ENCODE measurements at places on chromosomes 3 and 15.

- no peak for DNase-seq
Measured at GRCh38 chr3:52190294-52191074, 7.5 kb upstream of the ALAS1 start.

- DNase-seq: no peak
Measured at GRCh38 chr3:189195302-189195701, 23.5 kb downstream of the TPRG1 start.

- no peak for DNase-seq
Measured at GRCh38 chr3:45976191-45977091, 19.2 kb downstream of the FYCO1 start.

DNA sequence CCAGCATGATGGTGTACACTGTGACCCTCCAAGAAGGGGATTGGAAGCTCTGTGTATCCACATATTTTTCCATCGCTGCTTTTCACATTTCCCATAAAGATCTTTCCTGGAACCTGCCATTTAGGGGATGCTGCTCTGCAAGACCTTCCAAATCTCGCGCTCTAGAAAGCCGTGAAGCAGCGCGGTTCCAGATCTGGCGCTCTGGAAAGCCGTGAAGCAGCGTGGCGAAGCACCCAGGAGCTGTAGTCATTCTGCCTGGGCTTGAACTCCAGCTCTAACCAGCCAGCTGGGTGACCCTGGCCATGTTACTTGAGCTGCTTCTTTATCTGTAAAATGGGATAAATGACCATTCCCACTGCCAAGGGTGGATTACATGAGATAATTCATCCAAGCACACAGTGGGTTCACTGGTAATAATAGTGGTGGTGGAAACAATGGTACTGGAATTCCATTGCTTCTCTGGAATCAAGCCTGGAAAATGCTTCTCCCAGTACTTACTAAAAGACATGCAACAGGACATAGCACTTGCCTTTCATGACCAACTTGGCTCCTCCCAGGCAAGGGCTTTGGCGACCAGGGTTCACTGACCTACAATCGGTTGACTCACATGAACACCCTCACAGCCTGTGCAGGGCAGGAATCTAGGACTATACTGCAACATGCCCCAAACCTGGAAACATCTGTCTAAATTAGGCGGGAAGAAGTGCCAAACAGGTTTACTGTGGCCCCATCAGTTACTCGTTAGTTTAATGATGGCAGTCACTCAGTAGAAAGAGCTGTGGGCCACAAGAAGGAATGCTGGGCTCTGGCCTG lies 70.7 kb downstream of the XXYLT1 start:
- no peak for DNase-seq

GRCh38 chr15:95291898-95292472 lies 1038.5 kb upstream of the NR2F2 start:
- DNase-seq: no peak

GRCh38 chr3:4722103-4722502 lies 229.0 kb downstream of the ITPR1 start:
- DNase-seq: peak; percentile 19

GRCh38 chr15:81126892-81127291 lies 7.2 kb upstream of the CFAP161 start:
- no peak for DNase-seq

- DNase-seq: no peak
Measured at GRCh38 chr15:101501703-101502373, 12.3 kb upstream of the PCSK6 start.

DNA sequence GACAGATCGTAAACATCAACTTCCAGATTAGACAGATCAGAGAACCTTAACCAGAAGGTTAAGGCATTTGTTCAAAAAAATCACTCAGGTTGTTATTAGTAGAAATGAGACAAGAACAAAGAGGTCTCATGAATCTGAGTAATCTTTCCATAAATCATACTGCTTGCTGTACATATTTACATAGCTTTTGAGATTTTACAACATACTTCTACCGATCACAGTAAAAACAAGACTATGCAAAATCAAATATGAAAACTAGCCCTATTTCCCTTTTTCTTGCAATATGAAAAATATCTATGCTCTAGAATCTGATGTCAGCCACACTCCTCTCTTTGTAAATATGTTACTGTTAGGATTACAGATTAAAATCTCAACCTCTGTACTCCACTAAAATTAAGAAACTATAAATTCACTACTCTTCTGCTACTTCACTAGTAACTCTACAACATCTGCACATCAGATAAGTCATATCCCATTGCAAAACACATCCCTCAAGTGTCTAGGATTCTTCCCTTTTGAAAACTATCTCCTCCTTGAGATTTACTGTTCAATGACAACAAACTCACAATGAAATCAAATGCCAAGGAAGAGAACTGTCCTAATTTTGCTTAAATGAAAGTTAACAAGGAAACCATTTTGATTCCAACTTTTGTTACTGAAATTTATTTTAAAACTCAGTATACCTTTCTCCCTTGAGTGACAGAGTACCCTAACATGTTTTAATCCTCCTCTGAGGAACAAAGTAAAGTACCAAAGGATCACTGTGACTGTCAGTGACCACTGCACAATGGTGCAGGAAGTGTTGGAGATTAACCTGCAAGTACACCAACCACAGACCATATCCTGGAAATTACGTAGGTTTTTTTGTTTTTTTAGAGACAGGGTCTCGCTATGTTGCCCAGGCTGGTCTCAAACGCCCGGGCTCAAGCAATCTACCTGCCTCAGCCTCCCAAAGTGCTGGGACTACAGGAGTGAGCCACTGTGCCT lies 12.8 kb downstream of the DCUN1D1 start:
- DNase-seq: no peak

DNA sequence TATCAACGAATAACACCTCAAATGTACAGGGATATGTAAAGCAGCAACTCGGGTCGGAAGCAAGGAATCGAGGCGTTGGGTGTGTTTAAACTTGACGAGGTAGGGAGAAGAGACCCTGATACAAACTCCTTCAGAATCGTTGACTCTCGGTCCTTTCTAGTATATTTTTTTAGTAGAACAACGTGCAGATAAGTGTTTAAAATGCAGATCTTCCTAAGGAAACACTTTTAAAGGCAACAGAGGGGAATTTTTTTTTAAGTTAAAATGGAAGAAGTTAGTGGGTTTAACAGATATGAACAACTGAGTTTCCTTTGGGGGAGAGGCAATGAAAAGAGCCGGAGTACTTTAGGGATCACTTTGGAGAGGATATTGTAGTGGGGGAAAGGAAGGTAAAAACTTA lies 1.1 kb upstream of the KPNA4 start:
- no peak for DNase-seq

- DNase-seq: no peak
Measured at GRCh38 chr15:95610945-95611344, 719.6 kb upstream of the NR2F2 start.

DNA sequence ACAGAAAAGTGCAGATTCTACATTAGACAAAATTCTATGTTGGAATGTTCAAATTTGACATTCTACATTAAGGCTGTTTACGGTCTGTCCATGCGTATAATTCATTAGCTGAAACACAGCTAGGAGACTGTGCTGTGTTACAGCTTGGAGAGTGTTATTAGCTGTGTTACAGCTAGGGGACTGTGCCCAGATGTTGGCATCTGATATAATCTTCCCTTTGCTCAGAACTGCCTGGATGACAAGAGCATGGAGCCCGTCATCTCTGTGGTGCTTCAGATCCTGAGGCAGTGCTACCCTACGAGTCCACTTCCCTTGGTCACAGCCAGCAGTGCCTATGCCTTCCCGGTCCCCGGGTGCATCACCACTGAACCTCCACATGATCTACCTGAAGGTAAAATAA lies 177.0 kb downstream of the AGBL1 start:
- no peak for DNase-seq

DNA sequence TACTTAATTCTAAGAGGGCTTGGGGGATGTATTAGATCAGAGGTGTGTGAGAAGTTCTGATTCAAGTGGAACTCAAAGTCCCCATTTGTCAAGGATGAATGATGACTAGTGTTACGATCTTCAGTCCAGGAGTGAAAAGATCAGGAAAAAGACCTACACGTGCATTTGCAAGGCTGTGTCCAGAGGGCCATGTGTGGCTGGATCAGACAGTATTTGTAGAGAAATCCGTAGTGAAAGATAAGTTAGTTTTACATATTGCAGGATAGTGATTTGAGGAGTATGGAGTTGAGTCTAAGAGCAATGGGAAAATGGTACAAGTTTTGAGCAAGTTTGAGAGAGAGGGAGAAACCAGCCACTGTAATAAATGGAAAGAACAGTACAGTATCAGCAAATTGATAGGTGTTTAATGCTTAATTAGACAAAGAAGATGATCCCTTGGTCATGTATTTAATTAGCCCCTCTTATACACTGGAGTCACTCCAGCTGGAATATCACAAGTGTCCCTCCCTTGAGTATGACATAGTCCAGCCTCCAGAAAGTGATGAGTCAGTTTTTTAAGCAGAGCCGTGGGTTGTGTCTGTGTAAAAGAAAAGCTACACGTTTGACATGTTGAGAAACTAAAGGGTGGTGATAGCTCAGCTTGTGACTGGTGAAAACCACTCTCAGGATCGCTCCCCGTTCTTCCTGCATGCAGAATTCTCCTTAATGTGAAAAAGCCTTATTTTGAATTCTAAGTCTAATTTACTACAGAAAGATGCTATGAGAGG lies 348.8 kb downstream of the ROBO1 start:
- no peak for DNase-seq

DNA sequence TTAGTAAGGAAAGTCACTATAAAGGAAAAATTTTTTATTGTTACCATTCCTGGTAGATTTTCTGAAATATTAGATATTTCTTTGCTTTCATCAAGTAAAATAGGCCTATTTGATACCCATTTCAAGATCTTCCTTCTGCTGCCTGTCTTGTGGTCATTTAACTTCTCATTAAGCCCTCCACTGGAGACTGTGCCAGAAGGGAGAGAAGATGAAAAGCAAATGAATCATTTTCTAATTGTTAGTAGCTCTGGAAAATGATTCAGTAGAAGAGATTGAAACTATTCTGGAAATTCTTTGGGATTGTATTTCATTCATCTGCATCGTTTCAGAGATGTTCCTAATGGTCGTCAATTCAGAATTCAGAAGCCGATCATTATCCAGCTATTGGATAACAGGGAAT lies 3.2 kb downstream of the KCTD6 start:
- no peak for DNase-seq

DNA sequence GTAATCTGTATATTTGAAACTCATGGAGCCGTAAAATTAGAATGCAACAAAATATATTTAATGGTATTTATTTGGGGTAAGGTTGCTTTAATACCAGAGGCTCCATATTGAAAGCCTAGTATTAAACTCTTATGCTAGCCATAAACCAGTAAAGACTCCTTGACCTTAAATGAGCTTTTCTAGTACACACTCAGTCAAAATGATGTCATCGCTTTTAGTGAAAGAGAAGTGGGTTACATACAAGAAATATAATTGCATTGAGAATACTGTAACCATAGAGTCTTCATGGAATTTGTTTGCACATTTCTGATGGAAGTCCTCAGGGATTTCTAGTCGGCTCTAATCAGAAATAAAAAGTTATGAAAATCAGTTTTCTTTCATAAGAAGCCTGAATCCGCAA lies 757.6 kb downstream of the GBE1 start:
- DNase-seq: no peak

- DNase-seq: no peak
Measured at GRCh38 chr15:64453689-64454037, 6.7 kb upstream of the ZNF609 start.

DNA sequence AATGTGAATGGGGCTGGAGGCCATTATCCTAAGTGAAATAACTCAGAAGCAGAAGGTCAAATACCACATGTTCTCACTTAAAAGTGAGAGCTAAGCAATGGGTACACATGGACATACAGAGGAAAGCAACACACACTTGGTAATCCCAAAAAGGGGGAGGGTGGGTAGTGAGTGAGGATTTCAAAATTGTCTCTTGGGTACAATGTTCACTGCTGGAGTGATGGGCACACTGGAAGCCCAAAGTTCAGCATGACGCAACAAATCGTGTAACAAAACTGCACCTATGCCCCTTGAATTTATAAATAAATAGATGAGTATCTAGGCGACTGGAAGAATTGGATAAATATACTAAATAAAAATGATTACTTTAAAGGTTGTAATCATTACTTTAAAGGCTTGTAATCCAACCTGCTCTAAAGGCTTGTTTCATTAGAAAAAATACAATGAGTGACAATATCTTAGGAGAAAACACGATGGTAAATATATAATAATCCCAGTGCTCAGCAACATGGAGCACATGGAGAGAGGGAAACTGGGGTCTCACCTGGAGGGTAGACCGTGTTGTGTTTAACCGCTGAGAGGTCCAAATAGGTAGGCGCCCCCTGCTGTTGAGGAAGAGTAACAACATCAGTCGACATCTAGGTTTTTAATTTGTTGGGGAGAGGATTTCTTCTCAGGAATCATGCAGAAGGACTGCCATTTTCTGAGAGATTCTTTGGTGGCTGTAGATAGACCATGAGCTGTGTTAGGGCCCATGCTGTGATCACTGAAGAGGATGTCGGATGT lies 78.5 kb upstream of the ROBO1 start:
- no peak for DNase-seq

- DNase-seq: no peak
Measured at GRCh38 chr15:95970326-95970725, 360.2 kb upstream of the NR2F2 start.

DNA sequence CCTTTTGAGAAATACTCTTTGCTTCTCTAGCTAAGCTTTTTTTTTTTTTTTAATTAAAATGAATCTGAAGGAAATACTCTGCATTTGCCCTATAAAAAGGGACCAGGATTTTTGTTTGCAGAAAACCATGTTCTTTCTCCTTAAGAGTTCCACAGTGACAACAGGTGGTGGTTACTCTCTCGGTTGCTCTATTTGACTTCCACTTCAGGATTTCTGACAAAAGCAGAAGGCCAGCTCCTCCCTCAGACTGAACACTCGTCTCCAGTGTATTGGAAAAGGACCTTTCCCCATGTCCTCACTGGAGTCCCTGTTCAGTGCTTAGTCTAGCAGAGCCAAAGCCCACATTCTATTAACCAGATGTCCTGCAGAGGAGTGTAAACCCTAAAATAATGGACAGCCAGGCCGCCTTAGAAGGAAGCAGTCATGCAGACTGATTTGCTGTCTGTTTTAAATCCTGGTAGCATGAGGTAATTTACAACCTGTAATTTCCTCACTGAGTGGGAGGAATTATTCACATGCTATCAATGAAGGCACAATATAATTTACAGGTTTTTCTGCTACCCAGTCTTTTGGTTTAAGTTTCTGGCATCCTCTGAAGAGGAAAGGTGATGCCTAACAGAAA lies 599.3 kb downstream of the PYDC2 start:
- DNase-seq: no peak

DNA sequence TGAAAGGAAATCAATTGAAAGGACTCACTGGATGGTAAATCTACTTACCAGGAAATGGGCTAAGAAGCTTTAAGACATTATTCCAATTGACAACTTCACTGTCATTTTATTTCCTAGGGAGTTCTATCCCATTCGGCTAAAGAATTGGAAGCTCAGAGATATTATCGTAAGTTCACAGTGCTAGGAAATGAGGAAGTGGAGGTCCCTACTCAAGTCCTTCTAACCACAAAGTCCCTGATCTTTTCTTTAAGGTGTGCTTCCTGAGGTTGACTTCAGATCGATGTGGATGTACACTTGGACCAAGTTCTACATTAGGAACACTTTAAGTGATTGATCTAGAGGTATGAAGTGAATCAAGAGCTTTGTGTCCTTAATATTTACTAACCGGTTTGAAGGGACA lies 63.6 kb downstream of the MDFIC2 start:
- no peak for DNase-seq

GRCh38 chr3:70919661-70920060 lies 607.2 kb upstream of the MDFIC2 start:
- no peak for DNase-seq
